Choroid plexus epithelial cell (primary cell): ENCODE measurements at places on chromosomes 12 and 14.

DNA sequence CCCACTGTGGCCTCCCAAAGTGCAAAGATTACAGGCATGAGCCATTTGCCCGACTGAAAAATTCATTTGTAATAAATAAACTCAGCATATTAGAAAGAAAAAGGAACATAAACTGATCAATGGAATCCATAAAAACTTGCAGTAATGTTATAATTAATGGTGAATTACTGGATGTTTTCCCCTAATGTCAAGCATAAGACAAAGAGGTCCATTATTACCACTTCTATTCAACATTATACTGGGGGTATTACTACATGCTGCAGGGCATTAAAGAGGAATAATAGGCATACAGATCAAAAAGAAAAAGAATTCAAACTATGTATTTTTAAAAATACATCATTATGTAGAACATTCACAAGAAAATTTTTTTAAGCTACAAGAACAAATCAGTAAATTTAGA is 926.8 kb downstream of the LRFN5 start:
- no peak for DNase-seq

GRCh38 chr12:1003600-1004271 is 12.7 kb downstream of the ERC1 start:
- DNase-seq: no peak

DNA sequence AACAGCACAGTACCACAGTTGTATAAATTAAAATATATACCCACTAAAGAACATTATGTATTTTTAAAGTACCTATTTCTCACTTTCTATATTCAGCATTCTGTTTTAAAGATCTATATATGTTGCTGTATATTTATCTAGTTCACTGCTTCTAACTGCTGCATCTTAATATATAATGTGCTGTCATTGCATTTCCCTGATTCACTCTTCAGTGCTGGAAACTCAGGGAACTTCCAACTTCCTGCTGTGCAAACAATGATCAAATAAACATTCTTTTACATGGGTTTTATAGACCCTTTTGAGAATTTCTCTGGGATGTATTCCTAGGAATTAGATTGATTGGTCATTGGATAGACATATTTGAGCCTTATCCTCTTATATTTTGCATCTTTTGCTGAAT is 379.1 kb downstream of the APAF1 start:
- DNase-seq: peak; percentile 1

- no peak for DNase-seq
Observed at GRCh38 chr12:16175840-16176239, 101.6 kb downstream of the SLC15A5 start.

- DNase-seq: no peak
Observed at GRCh38 chr14:92247947-92248346, 75.0 kb upstream of the SLC24A4 start.

DNA sequence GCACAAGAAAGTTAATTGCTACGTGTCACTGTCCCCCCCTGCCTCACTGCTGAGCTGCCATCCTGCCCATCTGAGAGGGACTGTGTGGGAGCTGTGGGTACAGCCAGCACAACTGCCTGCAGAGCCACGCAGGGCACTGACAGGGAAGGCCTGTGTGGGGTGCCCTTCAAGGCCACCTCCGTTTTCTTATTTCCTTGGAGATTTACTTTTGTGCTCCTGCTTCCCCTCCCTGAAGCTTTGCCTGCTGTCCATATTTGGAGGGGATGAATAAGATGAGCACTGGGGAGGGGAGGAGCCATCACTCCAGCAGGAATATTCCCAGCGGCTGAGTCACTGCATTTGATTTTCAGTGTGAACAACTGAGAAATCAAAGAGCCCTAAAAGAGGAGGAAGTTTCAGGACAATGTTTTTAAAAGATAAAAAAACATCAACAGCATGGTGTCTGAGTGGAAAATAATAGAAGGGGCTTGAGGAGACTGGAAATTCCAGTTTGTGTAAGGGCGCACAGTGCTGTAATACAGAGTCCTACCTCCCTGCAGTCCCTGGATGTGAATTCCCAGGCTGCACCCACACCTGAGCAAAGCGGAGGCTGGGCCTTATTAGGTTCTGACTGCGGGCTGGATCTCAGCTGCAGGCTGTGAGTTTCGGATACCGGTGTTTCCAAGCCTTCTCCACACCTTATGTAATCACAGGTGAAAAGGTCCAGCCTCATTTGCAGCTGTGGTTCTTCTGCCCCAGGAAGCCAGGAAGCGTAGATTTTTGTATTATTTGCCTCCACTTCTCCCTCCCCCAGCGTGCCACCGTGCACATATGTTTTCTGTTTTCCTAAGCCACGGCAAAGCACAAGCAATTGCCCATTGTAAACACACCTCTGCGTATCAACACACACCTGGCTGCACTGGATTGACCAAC is 192.6 kb upstream of the BCL2L14 start:
- peak; percentile 72 for DNase-seq

- peak; percentile 50 for DNase-seq
Observed at GRCh38 chr12:108798551-108799221, 58.7 kb downstream of the SSH1 start.

- peak; percentile 34 for DNase-seq
Observed at GRCh38 chr14:104843442-104844305, 21.4 kb upstream of the CEP170B start.

- DNase-seq: no peak
Observed at GRCh38 chr14:87705439-87705896, 287.5 kb downstream of the GALC start.

DNA sequence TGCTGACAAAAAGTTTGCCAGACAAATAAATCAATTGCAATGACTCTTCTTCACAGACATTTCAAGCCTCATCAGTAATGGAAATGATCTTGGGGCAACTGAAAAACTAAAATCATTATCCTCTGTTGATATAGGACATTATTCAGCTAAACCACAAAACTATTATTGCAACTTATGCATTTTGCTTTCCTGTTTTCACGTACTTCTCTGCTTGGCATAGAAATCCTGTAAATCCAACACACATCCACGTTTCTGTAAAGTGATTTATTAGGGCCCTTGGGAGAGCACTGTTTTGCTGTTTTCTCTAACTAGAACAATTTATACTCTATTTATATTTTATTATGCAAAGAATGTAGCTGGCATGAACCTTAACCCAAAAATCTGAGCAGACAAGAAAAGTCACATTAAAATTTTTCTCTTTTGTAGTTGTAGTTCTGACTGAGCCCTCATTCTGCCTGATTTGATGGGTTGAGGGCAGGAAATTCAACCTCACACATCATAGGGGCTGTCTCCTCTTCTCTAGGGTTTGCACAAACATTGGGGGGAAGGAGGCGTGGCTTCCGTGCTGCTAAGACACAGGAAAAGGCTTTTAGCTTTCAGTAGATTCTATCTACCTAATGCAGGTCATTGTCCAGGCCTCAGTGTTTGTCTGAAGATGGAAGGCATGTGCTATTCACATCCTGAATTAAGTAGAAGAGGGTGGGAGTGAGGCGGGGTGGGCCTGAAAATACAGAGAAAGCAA is 11.5 kb upstream of the NUP107 start:
- DNase-seq: no peak

DNA sequence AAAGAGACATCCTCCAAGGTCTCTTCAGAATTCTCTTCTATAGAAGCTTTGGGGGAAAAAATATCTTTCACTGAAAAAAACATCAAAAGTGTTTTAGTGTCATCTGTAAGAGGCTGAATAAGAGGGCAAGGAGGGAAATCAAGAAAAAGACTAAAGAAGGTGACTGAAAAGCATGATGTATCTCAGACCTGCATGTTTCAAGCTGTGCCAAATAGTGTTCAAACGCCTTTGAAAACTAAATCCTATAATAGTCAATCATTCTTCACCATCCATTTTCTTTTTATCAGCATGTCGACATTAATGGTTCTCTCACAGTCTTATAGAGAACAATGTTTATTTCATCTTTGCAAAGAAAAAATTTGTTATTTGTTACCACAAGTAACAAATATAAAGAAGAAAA is 94.5 kb downstream of the CEP128 start:
- DNase-seq: no peak

GRCh38 chr12:108169708-108170107 is 40.6 kb downstream of the WSCD2 start:
- DNase-seq: no peak

DNA sequence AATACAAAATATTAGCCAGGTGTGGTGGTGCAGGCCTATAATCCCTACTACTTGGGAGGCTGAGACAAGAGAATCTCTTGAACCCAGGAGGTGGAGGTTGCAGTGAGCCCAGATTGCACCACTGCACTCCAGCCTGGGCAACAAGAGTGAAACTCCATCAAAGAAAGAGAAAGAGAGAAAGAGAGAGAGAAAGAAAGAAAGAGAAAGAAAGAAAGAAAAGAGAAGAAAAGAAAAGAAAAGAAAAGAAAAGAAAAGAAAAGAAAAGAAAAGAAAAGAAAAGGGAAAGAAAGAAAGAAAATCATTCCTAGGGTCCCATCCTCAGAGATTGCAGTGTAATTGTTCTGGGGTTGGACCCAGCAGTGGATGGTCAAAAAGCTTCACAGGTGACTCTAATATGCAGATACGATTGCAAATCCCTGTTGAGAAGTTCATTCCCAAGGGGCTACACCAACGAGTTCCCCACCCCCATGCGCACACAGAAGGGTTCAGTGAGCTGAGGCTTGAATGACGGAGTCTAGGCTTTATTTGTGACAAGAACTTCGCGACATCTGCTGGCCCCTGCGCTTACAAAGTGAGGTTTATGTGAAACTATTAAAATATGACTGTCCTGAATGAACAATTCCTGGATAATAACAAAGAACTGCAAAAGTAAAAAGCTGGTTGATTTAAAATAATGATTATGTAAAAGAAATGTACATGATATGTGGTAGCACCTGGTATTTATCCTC is 17.4 kb upstream of the RNASE12 start:
- no peak for DNase-seq

DNA sequence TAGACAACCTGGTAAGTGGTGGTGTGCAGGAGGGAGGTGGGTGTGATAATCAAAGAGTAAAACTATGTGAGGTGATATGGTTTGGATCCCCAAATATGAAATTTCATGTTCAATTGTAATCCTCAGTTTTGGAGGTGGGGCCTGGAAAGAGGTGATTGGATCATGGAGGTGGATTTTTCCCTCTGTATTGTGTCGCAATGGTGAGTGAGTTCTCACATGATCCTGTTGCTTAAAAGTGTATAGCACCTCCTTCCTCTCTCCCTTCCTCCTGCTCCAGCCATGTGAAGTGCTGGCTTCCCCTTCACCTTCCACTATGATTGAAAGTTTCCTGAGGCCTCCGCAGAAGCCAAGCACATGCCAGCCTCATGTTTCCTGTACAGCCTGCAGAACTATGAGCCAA is 270.2 kb upstream of the FOXG1 start:
- DNase-seq: no peak
